ENCODE measurements at places on chromosomes 13 and 19.

DNA sequence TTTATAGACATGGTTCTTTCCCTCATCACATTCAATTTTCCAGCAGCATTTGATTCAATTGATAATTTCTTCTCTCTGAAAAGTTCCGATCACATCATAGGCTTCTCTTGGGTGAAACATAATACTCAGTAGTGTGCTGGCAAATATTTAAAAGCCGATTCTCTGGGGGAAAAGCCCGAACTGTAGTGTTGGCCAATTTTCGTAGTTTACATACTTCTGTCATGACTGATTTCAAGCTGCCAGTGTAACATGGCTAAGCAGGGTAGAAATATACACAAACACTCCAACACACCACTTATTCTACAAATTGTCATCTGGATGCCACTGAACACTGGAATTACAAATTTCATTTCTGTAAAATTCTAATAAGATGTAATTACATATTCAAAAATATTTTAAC is 56.1 kb upstream of the FREM2 start:
- no peak for DNase-seq

DNA sequence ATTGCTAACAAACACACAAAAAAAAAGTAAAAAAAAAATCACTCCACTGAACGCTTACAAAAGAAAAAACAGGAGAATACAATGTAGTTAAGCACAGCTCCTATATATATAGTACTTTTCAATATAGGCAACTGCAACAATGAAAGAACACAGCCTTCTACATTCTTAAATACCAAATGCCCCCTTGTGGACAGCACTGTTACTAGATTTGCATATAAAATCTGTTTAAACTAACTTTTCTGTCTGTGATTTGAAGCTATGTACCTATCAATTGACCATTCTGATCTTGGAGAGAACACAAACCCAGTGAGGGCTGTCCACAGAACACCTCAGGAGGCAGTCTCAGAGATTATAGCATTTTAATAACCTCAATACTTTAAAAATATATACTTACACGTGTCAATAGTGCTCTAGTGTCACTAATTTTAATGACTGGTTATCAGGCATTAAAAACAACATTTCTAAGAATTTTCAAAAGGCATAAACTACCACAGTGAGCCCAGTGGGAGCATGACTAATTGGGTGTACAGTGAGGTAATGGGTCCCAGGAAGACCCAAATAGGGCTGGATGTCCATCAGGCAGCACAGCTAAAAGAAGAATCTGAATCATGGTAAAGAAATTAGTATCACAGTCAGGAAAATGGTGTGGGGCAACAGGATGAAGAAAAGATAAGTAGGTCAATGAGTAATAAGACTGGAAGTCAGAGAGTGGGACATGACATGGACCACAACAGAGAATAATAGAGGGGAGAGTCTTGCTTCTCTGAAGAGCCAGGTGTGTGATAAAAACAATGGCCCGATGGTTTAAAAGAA is 22.2 kb downstream of the CCDC169 start:
- no peak for DNase-seq

- no peak for DNase-seq
Measured at GRCh38 chr13:110454956-110455355, 106.6 kb downstream of the RAB20 start.

GRCh38 chr13:27398360-27398759 is 26.1 kb upstream of the GTF3A start:
- no peak for DNase-seq

DNA sequence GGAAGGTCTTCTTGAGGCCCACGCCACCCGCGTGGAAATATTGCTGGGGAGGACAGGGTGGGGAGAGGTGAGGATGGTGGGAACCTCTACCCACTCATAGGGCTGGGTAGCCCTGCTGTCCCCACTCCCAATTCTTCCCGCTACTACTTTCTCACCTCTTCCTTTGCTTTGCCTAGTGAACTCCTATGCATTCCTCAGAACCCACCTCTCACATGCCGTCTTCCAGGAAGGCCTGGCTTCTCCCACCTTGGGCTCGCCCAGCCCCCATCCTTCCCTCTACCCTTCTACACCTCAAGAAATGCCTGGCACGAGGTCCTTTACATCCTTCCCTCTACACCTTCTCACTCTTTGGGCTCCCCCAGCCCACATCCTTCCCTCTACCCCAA is 62.4 kb downstream of the COLGALT1 start:
- no peak for DNase-seq

GRCh38 chr13:111912991-111913760 is 153.8 kb upstream of the SOX1 start:
- DNase-seq = peak; percentile 36

DNA sequence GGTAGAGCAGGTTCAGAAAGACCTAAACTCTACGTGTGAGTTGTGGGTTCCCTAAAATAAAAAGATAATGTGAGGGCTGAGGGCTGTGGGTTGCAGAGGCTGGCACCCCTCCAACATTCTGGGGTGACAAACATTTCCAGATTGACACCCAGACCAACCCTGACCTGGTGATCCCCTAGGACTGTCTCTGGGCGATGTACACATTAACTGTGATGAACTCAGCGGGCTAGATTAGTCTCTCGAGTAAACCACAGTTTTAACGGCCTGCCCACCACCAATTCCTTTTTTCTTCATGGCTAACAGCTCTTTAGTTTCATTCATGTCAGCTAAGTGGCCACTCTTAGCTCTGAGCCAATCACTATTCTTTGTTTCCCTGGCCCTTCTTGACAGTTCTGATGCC is 24.8 kb downstream of the SIAH3 start:
- DNase-seq = no peak

All from mesothelial cell of epicardium (in vitro differentiated cells).